ENCODE measurements at places on chromosomes 3 and 15. TPM values are rescaled to one million over a fixed set of nuclear protein-coding genes. Genes with fewer than 3 reads are reported as not detected.

The ACAD11 gene
- 69.8 TPM for total RNA-seq

The NEIL1 gene
- total RNA-seq: 53.5 TPM

The SLC6A11 gene
- not detected for total RNA-seq

The KBTBD13 gene
- not detected for total RNA-seq

The ADGRG7 gene
- not detected for total RNA-seq

The CCR4 gene
- not detected for total RNA-seq
